Suppressor macrophage treated with lipopolysaccharide for 4 hours (primary cell): ENCODE measurements at places on chromosomes 3 and 15.

GRCh38 chr3:181403876-181404660, 307.7 kb upstream of the SOX2 start:
- DNase-seq: no peak

- DNase-seq: no peak
These were observed 71.0 kb downstream of the TRIM42 start for GRCh38 chr3:140748903-140749302.

DNA sequence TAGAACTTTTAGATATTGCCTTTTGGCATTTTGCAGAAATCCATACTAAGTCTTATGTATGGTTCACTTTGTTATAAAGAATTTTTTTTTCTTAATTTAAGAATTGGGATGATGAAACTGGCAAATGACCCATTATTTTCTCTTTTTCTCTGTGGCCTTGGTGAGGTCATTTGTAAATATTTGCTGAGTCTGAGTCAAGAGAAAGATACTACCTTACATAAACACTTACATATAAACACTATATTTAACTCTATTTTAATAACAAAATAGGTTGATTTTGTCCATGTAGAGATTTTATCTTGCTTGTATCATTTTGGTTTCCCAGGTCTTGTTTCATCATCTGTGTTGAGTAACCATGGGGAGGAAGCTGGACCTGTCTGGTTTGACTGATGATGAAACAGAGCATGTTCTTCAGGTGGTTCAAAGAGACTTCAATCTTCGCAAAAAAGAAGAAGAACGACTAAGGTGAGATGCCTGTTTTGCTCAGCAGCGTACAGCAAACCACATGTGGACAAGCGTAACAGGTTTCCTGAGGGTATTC, 91.1 kb downstream of the MYRIP start:
- DNase-seq: no peak

- no peak for DNase-seq
These were observed 15.5 kb downstream of the KLF15 start for GRCh38 chr3:126341755-126342150.

- DNase-seq: no peak
These were observed 295.1 kb downstream of the CHST2 start for GRCh38 chr3:143414571-143415253.
